ENCODE measurements at places on chromosomes 1 and 21. TPM values are rescaled to one million over a fixed set of nuclear protein-coding genes. Genes with fewer than 3 reads are reported as not detected.

GRCh38 chr1:11831945-11832725 lies 15.4 kb downstream of the NPPA start:
- no peaks in the 10 kb centered on the region for H3K4me1 ChIP-seq
- no peak overlapping the region for H3K27ac ChIP-seq
- H3K4me3 ChIP-seq = no peak overlapping the region
- no peak for DNase-seq

DNA sequence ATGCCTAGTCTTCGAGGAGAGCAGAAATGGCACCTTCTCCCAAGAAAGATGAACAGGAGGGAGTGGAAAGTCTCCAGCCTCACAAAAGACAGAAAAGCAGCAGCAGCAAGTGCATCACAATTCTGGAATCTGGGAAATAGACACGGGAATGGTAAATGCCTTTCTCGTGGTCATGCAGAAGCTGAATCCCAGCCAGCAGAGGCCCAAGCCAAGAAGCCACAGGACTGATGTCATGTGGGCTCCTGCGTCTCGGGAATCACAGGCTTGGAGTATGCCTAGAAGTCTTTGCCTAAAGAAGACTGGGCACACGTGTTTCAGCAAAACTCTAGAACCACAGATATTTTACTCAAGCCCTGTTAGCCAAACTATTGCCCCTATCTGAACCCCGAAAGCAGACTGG lies 260.3 kb upstream of the PLD5 start:
- peaks cover 3% of the 10 kb centered on the region for H3K27me3 ChIP-seq
- no peak for DNase-seq
- H3K4me1 ChIP-seq = no peaks in the 10 kb centered on the region
- no peaks in the 10 kb centered on the region for H3K36me3 ChIP-seq

DNA sequence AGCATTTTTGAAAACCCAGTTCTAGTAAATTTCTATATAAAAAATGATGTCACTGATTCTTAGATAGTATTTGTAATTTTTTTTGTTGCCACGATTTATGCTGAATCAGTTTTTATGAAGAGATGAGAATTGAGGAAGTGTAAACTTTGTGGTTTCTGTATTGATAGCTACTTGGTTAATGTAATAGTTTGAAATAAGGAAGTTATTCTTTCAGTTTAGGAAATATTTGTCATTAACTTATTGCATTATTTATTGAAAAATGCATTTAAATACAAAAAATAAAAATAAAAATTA lies 97.8 kb downstream of the ZFYVE9 start:
- no peak overlapping the region for H3K27ac ChIP-seq
- H3K36me3 ChIP-seq = no peaks in the 10 kb centered on the region
- H3K27me3 ChIP-seq = no peaks in the 10 kb centered on the region
- DNase-seq = no peak

DNA sequence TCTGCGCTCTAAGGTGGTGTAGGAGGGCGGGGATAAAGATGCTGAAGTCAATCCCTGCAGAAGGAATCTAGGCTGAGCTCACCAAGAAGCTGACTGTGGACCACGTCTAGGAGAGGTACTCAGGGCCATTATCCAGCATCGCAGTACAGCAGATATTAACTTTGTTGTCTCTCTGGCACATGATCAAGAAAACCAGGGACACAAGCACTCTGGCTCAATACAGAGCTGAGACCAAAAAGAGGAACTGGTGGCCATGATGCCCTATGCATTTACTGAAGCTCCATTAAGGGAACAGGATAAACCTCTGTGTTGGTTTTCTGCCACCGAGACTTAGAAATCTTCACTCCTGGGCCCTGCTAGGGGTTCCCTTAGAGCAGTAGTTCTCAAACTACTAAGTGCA lies 38.0 kb upstream of the ANGPTL7 start:
- H3K4me3 ChIP-seq = no peak overlapping the region
- H3K27me3 ChIP-seq = no peaks in the 10 kb centered on the region
- H3K27ac ChIP-seq = no peak overlapping the region
- no peak for DNase-seq
- peaks cover 26% of the 10 kb centered on the region for H3K4me1 ChIP-seq

GRCh38 chr1:40732756-40733301 lies 41.3 kb downstream of the NFYC start:
- H3K4me1 ChIP-seq = peaks cover 14% of the 10 kb centered on the region
- no peak overlapping the region for H3K27ac ChIP-seq
- H3K27me3 ChIP-seq = no peaks in the 10 kb centered on the region

GRCh38 chr1:55309786-55310504 lies 94.8 kb upstream of the USP24 start:
- H3K27me3 ChIP-seq = peaks cover 20% of the 10 kb centered on the region
- DNase-seq = no peak
- no peaks in the 10 kb centered on the region for H3K36me3 ChIP-seq
- H3K4me3 ChIP-seq = no peak overlapping the region

DNA sequence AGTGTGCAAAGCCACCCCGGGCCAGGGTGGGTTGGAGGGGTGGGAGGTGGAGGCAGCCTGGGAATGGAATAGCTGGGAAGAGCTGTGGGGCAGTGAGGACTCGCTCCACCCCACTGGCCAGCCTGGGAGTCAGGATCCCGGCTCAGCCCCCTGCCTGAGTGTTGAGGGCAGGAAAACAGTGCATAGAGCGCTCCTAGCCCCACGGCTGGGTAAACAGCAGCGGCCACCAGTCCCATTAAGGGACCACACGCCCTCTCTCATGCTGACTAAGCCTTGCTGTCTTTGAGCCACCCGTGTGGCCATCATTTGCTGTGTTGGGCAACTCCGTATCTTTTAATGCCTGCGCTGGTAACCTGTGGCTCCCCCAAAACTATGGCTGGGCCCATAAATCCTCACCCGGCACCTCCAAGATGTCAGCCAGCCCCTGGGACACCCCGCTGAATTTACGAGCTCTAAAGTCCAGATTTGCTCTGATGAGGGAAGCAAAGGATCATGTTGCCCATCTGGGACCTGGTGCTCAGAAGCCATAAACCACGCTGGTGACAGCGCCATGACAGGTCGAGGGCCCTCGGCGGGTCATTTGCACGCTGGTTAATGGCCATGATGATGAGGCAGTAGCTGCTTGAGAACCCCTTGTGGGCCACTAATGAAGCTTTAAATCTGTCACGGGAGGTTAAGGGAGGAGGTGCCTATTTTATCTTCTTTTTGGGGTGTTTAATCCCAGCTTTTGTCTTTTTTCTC lies 34.9 kb downstream of the SYF2 start:
- H3K4me3 ChIP-seq = no peak overlapping the region
- H3K36me3 ChIP-seq = peaks cover 2% of the 10 kb centered on the region
- DNase-seq = peak; percentile 30

- DNase-seq = no peak
- peaks cover 2% of the 10 kb centered on the region for H3K36me3 ChIP-seq
- H3K27me3 ChIP-seq = peaks cover 23% of the 10 kb centered on the region
- no peak overlapping the region for H3K27ac ChIP-seq
- H3K4me3 ChIP-seq = no peak overlapping the region
- no peaks in the 10 kb centered on the region for H3K4me1 ChIP-seq
Measured at GRCh38 chr21:44567481-44568171, 5.9 kb upstream of the KRTAP10-4 start.

DNA sequence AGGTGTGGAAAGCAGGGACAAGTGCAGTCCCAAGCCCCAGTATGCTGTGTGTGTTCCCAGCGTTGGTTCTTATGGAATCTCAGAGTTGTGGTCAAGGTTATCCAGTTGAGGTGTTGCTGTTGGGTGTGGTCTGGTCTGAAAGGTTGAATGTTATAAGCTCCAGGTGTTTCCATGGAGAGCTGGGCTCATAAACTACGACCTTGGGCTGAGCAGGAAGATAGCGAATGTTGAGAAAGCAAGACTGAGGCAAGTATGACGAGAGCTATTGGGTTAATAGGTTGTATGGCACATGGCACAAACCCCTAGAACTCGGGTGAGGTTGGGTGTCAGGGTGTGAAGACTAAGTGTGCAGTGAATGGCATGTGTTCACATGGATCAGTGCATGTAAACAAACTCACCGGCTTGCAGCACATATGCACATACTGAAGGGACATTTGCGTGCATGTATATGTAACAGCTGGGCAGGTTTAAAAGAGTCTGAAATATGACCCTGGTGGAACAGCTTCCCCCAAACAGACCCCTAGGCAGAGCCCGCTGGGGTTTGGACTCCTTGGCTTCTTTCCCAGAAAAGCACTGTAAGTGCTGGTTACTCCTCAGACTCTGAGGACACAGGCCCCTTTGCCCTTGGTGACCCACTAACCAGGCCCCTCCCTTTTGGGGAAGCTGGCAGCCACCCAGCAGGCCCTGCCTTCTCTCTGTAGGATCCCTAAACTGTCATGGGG lies 117.5 kb downstream of the NAV1 start:
- no peaks in the 10 kb centered on the region for H3K27me3 ChIP-seq
- DNase-seq = no peak
- H3K4me1 ChIP-seq = peaks cover 67% of the 10 kb centered on the region
- H3K36me3 ChIP-seq = peaks cover 6% of the 10 kb centered on the region
- H3K27ac ChIP-seq = peak overlapping the region; percentile 33

- DNase-seq = no peak
- H3K4me1 ChIP-seq = peaks cover 22% of the 10 kb centered on the region
- no peaks in the 10 kb centered on the region for H3K27me3 ChIP-seq
- H3K36me3 ChIP-seq = no peaks in the 10 kb centered on the region
- H3K27ac ChIP-seq = no peak overlapping the region
- no peak overlapping the region for H3K4me3 ChIP-seq
Measured at GRCh38 chr1:72284084-72284347, 1.7 kb upstream of the NEGR1 start.

GRCh38 chr1:39854738-39855137 lies 28.6 kb downstream of the TRIT1 start:
- no peak overlapping the region for H3K4me3 ChIP-seq
- no peak overlapping the region for H3K27ac ChIP-seq
- peaks cover 4% of the 10 kb centered on the region for H3K36me3 ChIP-seq
- H3K27me3 ChIP-seq = no peaks in the 10 kb centered on the region
- peaks cover 10% of the 10 kb centered on the region for H3K4me1 ChIP-seq
- DNase-seq = no peak

DNA sequence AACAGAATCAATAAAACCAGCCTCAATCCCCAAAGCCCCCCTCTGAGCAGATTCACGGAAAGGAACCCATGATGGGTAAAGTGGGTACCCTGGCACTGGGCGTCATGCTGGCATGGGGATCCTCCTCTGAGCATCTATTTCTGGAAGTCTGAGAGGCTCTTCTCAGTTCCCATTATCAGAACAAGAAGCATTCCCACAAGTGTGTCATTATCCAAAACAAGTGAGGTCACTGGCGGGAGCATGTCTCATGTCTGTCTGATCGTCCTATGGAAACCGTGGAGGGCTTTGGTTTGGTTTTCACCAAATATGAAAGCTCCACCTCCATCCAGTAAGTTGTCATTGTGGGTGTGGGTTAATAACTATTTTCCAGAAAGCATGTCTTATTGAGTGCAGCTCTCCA lies 70.7 kb downstream of the PGM1 start:
- no peaks in the 10 kb centered on the region for H3K27me3 ChIP-seq
- H3K4me1 ChIP-seq = peaks cover 26% of the 10 kb centered on the region
- H3K4me3 ChIP-seq = no peak overlapping the region
- peaks cover 8% of the 10 kb centered on the region for H3K36me3 ChIP-seq
- no peak overlapping the region for H3K27ac ChIP-seq
- DNase-seq = no peak

SH3D21 gene
- total RNA-seq = 10.8 TPM

STPG1 gene
- total RNA-seq = 6.8 TPM

GNAT2 gene
- not detected for total RNA-seq

Data from chondrocyte (in vitro differentiated cells).